Cortex of kidney (tissue), 1 donor: ENCODE measurements at places on chromosomes 3 and 15.

DNA sequence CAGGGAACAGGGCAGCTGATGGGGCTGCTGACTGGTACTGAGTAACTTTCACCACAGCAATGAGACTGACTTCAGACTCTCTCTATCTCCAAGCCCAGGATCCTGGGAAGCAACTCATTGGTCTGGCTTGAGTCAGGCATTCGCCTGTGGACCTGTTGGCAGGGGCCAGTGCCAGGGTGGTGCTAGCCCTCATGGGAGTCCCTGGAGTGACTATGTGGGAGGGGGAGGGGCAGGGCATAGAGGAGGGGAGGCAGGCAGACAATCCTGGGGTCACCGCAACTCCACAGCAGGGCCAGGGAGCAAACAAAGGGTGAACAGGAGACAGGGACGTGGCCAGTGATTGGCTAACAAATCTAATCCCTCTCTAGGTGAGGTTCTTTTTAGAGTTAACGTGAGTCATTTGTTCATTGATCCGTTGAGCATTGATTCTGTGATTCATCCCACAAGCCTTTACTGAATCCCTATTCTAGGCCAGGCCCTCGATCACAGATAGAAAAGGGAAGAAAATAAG lies 71.8 kb downstream of the CEMIP start:
- no peak for DNase-seq

- DNase-seq: no peak
These were observed 16.9 kb downstream of the CCR4 start for GRCh38 chr3:32968166-32968919.

DNA sequence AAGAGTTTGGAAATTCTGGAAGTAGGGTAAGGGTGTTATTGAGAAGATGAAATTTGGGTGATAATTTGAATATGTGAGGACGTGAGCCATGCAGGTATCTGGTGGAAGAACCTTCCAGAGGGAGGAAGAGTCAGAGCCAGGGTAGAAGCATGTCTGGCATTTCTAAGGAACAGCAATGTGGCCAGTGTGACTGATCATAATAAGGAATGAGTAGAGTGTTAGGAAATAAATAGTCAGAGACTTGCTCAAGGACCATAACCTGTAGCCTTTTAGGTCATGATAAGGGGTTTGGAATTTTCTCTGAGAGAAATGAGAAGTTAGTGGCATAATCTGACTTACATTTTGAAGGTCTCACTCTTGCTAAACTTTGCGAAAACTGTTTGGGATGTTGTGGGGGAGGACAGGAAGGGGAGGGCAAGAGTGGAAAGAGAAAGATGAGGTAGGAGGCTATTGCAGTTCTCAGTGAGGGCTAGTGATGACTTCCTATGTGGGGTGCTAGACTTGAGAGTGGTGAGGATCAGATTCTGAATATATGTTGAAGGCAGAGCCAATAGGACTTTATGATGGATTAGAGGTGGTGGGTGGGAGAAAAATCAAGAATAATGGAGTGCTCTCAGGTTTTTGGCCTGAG lies 568.3 kb downstream of the AGBL1 start:
- no peak for DNase-seq

DNA sequence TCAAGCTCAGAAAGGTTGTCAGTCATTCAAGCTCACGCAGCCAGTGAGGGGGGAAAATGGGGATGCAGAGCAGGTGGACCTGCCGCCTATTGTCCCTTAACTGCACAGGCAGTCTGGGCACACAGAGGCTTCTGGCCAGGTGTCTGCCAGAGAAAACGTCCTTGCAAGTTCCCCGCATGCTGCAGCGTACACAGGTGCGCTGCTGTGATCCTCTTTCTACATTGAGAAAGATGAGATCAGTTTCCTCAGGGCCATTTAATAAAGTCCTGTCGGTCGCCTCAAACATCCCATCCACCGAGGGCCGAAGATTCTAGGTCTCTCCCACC lies 445 bp upstream of the TSEN2 start:
- DNase-seq: no peak

DNA sequence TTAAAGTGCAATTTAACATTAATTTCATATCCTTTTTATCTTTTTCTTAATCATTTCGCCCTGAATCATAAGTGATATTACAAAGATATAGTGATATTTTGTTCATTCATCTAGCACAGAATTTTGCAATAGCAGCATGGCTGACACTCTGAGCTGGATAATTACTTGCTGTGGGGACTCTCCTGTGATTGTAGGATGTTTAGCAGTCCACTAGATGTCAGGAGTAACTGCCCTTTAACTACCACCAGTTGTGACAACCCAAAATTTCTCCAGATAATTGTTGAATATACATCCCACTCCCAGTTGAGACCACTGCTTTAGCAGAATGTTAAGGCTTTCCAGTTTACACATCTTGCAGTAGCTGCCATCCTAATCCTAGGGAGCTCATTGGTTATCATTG lies 196.8 kb upstream of the MBNL1 start:
- no peak for DNase-seq

GRCh38 chr3:127781411-127782001 lies 40.8 kb downstream of the MGLL start:
- no peak for DNase-seq

DNA sequence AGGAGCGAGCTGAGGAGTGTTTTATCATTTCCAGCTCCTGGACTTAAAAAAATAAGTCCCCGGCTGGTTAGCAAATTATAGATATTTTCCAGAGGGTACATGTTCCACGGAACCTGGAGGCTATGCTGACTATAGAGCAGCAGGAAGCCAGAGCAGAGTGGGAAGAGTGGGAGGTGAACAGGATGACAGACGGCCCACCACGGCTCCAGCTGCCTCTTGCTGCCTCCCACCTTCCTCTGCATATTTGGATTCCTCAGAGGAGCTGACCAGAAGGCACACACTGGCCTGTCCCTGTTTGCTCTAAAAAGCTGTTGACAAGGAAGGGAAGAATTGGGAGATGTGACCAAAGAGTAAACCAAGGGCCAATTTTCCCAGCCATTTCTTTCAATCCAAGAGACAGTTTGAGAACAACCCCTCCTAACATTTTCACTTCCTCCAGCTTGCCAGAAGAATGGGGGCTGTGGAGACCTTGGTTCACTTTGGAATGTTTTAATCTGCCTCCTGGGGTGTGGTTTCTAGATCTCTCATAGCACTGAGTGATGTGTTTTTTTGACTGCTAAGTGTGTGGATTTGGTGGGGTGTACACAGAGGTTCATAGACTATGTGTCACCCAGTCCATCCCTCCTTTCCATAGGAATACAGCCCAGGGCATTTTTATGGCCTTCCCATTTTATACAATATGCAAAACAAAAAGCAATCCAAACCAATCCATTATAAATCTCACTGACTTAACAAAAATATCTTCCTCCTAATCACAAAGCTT lies 36.8 kb downstream of the HGD start:
- DNase-seq: no peak

- no peak for DNase-seq
These were observed 205.4 kb upstream of the UBE2E1 start for GRCh38 chr3:23600167-23600871.

- no peak for DNase-seq
These were observed 107.0 kb downstream of the ETFA start for GRCh38 chr15:76204109-76204845.

- no peak for DNase-seq
These were observed 4.7 kb upstream of the CLASP2 start for GRCh38 chr3:33722626-33723370.

GRCh38 chr15:25767356-25768151 lies 95.6 kb downstream of the ATP10A start:
- DNase-seq: no peak

GRCh38 chr3:67598814-67599556 lies 55.4 kb downstream of the SUCLG2 start:
- DNase-seq: no peak

- no peak for DNase-seq
These were observed 7.5 kb downstream of the IDH3A start for GRCh38 chr15:78156653-78157052.

GRCh38 chr3:167967257-167968036 lies 128.3 kb downstream of the GOLIM4 start:
- no peak for DNase-seq

DNA sequence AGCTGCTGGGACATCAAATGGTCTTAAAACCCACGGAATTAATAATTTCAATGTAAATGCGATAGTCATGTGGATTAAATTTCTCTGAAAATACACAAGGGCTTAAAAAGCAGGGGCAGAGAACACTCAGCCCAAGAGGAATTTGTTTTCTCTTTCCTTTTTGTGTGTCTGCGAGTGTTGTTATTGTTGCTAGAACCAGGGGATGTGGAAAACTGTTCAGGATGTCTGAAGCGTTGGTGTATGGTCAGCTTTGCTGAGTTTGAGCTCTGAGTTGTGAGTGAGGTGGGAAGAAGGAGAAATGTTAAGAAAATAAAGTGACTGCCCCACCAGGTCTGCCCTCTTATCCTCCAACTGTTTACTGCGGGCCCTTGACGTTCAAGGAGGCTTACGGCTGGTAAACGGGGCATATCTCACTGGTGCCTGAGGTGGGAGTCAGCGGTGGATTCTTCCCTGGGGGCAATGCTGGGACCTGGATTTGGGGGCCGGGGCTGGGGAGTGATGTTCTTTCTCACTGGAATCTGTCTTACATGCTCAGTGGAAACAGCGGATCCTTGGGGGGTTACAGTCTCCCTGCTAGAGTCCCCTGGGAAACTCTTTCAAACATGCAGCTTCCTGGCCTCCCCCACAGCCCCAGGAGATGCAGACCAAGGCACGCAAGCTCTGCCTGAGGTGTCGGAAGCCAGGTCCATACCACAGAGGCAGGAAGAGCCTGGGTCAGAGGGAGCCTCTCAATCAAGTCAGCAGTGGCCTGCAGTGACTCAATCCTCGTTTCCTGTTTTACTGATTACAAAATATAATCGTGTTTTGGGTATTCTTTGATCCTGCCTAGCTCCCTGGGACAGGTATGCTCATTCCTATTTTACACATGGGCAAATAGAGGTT lies 41.8 kb downstream of the ITGA11 start:
- DNase-seq: no peak

DNA sequence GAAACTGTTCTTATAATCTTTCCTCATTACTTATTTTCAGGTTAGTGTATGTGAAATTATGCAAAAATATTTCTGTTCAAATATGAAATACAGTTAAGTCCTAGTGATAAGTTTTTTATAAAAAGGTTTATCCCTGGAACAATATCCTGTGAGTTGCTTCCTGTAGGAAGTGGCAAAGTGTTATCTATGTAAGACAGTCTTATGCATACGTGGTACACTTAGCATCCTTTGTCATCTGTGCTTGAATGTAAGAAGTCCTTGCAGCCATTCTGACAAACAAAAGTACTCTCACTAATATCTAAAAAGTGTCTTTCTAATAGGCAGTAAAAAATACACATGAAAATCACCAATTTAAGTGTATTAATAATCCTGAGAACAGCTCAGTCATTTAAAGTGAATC lies 372.5 kb upstream of the BCHE start:
- DNase-seq: no peak

- DNase-seq: no peak
These were observed 500.5 kb downstream of the TBL1XR1 start for GRCh38 chr3:176696816-176697215.

DNA sequence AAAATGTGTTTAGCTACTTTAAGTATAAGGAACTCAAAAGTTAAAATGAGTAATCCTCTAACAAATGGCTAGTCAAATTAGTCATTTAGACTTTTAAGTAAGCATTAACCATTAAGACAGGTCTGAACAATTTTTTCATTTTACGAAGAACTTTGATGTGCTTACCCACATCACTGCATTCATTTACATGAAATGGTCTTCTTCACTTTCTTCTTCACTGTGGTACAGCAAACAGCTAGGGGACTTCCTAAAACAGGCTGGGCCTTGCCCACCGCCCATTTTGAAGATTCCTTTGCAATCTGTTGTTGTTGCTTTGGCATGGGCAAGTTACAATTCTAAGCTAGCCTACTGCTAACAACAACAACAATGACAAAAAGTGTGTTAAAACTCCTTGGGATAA lies 67.4 kb downstream of the CBLB start:
- no peak for DNase-seq

- no peak for DNase-seq
These were observed 4.4 kb upstream of the VIPR1 start for GRCh38 chr3:42498034-42498433.

DNA sequence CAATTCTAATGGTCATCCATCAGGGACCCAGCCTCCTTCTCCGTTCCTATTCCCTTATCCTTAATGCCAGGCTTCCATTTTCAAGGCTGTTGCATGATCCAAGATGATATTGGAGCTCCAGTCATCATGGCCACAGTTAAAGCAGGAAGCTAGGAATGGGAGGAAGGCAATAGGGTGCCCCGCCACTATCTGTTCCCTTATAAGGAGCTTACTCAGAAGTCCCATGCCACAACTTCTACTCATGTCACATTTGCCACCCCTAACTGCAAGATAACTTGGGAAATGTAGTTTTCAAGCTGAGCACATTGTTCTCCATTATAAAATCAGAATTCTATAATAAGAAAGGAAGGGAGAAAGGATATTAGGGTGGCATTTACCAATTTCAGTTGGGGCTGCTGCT lies 38.6 kb upstream of the SPSB4 start:
- no peak for DNase-seq

DNA sequence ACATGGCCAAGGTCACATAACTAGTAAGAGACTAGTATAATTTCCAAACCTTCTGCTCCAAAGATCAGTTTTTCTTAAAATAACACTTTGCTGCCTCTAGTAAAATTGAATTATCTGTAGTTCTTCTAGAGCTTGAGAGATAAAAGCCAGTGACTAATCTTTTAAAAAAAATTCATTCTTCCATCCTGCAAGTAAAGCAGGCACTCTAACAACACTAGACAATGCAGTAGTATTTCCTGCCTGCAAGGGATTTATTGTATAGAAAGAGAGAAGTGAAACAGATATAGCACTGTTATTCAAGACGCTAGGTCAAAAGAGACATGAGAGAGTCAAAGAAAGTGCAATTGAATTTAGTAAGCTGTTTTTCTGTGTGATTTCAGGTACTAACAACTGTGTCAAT lies 159.5 kb upstream of the TBC1D5 start:
- DNase-seq: no peak

GRCh38 chr3:151011427-151011826 lies 38.9 kb upstream of the CLRN1 start:
- no peak for DNase-seq

DNA sequence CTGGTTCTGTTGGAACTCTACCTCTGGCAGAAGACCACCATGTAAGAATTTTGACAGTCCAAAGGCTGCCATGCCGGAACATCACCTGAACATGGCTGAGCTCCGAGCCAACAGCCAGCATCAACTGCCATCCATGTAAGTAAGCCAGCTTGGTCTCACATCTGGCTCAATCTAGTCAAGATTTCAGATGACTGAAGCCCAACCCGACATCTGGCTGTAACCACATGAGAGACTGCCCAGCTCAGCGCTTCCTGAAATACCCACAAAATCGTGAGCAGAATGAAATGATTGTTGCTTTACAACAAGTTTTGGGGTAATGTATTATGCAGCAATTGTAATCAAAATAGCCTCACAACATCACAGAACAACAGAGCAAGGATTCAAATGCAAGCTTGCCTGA lies 32.9 kb downstream of the GHSR start:
- DNase-seq: no peak

- no peak for DNase-seq
These were observed 3.8 kb upstream of the IGDCC3 start for GRCh38 chr15:65381445-65382145.
